ENCODE measurements at places on chromosomes 1 and 21.

DNA sequence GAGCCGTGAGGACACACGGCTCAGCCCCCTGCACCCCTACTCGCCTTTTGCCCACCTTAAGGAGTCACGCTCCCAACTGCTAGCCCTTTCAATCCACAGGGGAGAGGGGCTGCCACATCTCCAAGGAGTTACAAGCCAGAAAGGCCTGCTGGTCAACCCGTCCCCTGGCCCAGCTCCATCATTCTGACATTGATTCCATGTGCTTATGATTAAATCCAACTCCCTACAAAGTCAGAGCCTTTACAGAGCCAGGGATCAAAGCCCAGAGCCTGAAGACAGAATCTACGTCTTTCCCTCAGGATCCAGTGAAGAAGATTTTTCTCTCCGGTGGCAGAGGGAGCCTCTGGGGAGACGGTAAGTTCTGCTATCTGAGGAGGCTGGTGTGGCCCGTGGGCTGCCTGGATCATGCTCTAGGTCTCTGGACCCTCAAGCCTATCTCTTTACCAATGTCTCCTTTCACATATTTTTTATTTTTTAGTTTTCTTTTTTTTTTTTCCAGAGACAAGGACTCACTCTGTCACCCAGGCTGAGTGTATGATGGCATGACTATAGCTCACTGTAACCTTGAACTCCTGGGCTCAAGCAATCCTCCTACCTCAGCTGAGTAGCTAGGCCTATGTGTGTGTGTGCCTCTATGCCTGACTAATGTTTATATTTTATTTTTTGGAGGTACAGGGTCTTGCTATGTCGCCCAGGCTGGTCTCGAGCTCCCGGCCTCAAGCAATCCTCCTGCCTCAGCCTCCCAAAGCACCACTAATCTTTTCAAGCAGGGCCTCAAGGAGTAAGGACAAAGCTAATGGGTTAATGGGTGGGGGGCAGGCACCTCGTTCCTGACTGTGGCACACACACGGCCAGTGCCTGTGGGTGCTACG lies 61.3 kb downstream of the SLC66A1 start:
- peak; percentile 82 for DNase-seq

- no peak for DNase-seq
These were observed 63.0 kb upstream of the BACH1 start for GRCh38 chr21:29235714-29236197.

- DNase-seq = no peak
These were observed 721 bp downstream of the PBXIP1 start for GRCh38 chr1:154955039-154955717.

DNA sequence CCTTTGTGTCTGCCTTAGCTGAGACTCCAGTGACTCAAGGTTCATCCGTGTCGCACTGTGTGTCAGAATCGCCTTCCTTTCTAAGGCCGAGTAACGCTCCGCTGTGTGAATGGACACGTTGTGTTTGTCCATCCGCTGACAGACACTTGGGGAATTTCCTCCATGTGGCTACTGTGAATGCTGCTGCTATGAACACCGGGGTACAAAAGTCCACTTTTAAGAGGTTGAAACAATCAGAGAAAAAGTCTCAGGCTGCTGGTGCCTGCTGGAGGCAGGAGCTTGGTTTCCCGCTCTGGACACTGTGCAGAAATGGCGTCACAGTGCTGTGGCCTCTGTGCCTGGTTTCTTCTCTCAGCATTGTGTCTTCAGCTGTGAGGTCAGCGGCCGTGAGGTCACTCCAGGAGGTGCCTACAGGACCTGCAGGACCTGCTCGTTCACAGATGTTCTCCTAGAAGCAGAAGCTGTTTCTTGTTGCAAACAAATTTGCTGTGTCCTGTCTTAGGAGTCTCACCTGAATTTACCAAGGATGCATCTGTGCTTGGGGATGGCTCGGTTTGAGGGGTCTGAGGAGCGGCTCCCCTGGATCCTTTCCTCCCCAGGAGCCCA lies 34.2 kb downstream of the KRTAP10-1 start:
- no peak for DNase-seq

GRCh38 chr21:28745131-28746016 lies 247.3 kb downstream of the LTN1 start:
- peak; percentile 75 for DNase-seq

Measured in foreskin fibroblast (primary cell).